Activated naive CD4-positive, alpha-beta T cell treated with anti-CD3 and anti-CD28 coated beads, Interleukin-2, amount 50 U/mL, for 72 hours (primary cell): ENCODE measurements at places on chromosomes 1 and 21.

GRCh38 chr1:65069011-65069565 is 78.9 kb upstream of the AK4 start:
- DNase-seq = no peak

DNA sequence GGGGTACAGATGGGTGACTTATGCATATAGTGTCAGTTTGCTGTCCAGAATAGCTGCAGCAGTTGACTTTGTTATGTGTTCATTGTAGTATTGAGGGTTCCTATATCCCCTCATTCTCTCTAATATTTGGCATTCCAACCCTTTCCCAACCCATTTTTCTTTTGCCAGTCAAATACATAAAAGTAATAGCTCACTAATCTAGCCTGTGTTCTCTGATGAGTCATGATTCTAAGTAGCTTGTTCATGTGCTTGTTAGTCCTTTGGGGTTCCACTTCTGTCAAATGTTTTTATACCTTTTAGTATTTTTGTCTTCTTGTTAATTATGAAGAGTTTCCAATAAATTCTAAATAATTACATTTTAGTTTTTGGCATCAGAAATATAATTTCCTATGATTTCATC is 99.2 kb upstream of the MROH9 start:
- DNase-seq = no peak

DNA sequence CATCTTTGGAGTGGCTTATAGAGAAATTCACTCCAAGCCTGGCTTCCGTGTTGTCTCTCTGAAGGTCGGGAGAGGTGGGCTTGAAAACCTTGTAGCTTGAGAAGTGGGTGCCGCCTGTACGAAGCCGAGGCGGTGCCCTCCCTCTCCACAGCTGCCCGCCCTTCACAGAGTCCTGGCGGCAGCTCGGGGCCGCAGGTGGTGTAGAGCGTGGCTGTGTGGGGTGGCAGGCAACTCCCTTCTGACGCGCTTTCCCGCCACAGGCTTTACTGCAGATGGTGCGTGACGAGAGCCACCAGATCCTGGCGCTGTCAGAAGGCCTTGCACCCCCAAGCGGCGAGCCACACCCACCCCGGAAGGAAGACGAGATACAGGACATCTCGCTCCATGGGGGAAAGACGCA is 33.1 kb upstream of the DIP2A start:
- DNase-seq = no peak

DNA sequence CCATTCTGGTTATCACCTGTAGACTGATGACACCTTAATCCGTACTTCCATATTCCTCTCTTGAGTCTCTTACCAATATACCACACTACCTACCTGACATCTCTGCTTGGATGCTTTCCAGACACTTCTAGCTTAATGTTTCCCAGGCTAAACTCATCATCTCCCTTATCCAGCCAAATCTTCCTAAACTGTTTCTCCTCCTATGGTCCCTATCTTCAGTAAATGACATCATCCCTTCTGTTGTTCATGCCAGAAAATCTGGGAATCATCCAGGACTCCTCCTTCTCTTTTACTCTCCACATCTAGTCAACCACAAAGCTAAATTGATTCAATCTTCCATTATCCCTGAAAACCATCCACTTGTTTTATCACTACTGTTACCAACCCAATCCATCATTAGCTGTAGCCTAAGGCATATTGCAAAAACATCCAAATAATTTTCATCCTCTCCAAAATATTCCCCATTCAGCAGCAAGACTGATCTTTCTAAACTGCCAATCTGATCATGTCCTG is 464.1 kb upstream of the BEND5 start:
- no peak for DNase-seq

- peak; percentile 13 for DNase-seq
Observed at GRCh38 chr1:220487297-220487820, 40.6 kb upstream of the MARK1 start.

- no peak for DNase-seq
Observed at GRCh38 chr1:2925918-2926317, 95.3 kb upstream of the ACTRT2 start.

DNA sequence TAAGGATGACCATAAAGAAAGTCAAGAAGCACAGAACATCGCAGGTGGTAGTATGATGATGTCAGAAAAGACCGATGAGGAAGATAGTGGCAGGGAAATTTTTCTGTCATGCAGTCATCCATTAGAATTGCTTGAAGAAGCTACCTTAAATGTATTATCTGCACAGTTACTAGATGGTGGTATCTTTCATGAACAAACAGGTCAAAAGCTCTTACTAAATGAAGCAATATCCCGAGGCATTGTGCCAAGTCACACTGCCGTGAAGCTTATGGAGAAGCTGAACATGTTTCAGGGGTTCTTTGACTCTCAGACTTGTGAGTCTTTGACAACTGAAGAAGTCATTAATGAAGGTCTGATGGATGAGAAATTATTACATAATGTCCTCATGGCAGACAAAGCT is 128.8 kb downstream of the MACF1 start:
- no peak for DNase-seq

- DNase-seq = no peak
Observed at GRCh38 chr1:55846051-55846450, 630.9 kb upstream of the USP24 start.

DNA sequence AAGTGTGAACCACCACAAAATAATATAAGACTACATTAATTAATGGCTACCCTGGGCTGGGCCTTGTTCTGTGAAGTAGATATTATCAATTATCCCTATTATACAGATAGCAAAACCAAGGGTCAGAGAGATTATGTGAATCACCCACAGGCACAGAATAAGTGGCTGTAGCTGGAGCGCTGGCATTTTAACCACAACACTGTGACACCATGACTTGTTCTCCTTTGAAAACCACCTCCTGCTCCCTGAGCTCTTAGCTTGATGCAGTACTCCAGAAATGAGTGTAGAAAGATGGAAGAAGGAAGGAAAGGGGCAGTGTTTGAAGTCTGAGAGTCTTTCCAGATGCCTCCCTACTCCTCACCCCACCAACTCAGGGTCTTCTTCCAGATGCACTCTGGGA is 29.5 kb upstream of the JUN start:
- DNase-seq = no peak

DNA sequence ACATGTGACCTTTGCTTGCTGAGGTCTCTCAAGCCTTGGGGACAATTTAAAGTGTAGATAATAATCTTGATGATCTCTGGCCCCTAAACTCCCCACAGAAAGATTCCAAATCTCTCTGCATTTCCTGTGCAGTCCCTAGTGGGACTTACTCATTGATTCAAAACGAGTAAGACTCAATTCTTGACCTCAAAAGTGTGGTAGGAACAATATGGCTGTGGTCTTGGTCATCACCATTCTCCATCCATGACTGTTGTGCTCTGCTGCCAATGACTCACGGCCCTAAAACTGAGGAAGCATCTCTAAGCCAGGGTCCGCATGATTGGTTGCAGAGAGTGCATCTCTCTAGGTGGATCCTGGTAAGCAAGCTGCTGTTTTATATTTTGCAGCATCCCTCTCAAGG is 268.0 kb downstream of the PTGER3 start:
- no peak for DNase-seq

GRCh38 chr1:156693848-156694689 is 11.3 kb downstream of the CRABP2 start:
- no peak for DNase-seq

- DNase-seq = no peak
Observed at GRCh38 chr1:117620440-117620839, 14.6 kb downstream of the TENT5C start.

- no peak for DNase-seq
Observed at GRCh38 chr1:84969489-84970250, 27.2 kb downstream of the MCOLN2 start.

- no peak for DNase-seq
Observed at GRCh38 chr1:201732351-201732750, 96.6 kb upstream of the IPO9 start.

GRCh38 chr21:42653231-42654061 is at the start of gene PDE9A:
Gene PDE9A (plus strand): TSS chr21:42653621. CDS start chr21:42653815, 194 bp downstream.
- DNase-seq = no peak

DNA sequence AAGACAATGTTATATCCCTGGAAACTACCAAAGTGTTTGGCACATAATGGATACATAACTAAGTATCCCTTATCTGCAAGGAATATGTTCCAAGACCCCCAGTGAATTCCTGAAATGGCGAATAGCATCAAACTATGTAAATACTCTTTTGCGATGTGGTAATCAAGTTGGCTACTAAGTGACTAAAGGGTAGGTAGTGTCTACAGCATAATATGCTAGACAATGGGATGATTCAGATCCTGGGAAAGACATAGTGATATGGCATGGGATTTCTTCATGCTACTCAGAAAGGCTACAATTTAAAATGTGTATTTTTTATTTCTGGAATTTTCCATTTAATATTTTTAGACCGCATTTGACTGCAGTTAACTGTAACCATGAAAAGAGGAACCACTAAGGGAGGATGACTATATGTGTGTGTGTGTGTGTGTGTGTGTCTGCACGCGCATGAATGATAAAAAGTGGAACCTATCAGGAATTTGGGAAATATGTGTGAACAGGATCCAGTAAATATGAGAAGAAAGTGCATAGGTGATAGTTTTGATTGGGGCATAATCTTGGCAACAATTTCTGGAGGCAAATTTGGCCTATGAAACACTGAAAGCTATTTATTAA is 1899.9 kb downstream of the NCAM2 start:
- no peak for DNase-seq

DNA sequence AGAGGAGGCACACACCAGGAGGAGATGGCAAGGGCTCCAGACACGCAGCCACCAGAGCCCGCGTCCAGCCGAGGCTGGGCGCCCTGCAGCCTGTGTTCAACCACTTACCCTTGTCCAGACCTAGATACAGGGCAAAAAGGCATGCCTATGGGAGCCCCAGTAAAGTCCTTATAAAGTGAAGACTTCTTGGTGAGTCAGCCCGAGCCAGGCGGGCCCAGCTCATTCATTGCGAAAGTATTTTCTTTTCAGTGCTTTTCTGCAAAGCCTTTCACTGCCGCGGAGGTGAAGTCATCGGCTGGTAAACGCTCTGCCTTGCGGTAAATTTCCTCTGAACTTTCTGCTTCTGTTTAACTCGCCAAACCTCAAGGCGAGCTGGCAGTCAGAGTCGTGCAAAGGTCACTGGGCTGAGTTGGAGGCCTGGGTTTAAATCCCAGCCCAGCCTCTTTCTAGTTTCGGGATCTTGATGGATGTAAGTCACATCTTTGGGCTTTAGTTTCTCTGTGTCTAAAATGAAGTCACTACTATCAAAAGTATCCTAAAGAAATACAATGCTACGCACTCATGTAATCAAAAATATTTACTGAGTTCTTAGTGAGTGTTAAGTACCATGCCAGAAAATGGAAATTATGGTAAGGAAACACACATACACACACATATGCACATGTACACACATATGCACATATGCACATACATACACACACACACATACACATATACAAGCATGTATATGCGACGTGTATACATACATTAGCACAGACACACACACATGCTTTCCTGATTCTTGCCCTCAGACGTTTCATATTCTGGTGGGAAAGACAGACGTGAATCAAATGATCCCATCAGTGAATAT is 54.7 kb upstream of the IFFO2 start:
- DNase-seq = peak; percentile 90

GRCh38 chr1:46691997-46692790 is 20.5 kb downstream of the TEX38 start:
- DNase-seq = no peak

- DNase-seq = no peak
Observed at GRCh38 chr1:29758781-29759499, 522.6 kb downstream of the PTPRU start.

DNA sequence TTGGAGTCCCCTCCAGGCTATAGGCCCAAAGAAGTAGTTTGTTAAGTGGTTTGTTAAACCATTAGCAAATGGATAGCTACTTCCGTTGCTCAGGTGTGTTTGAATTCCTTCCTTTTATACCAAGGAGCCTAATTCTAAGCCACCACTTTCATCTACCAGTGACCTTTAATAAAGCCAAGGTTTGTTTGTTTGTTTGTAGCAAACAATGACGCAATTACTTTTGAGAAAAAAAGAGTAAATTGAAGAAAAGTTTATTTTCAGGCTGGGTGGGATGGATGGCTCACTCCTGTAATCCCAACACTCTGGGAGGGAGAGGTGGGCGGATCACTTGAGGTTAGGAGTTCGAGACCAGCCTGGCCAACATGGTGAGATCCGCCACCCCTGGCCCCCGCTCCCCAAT is 30.8 kb upstream of the RD3 start:
- no peak for DNase-seq

DNA sequence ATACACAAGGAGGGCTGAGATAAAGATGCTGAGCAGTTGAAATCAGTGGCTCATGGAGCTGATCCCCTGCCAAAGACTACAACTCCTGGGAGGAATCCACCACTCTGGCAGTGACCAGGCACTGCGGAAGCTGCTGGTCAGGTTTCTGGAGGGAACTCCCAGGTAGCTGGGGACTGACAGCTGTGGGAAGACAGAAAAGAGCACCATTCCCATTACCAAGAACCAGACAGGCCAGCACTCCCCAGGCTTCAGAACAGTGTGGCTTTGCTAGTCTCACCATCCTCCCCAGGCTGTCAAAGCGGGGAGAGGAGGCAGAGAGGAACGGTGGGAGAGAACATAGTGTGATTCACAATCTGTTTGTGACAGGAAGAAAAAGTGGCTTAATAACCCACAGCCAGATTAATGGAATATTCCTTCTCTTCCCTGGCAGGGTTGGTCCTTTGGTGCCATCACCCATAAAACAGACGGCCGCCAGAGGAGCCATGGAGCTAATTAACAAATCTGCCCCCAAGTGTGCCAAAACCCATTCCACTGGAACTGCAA is 92.1 kb downstream of the MAB21L3 start:
- no peak for DNase-seq

- no peak for DNase-seq
Observed at GRCh38 chr1:193654951-193655735, 468.7 kb upstream of the B3GALT2 start.

DNA sequence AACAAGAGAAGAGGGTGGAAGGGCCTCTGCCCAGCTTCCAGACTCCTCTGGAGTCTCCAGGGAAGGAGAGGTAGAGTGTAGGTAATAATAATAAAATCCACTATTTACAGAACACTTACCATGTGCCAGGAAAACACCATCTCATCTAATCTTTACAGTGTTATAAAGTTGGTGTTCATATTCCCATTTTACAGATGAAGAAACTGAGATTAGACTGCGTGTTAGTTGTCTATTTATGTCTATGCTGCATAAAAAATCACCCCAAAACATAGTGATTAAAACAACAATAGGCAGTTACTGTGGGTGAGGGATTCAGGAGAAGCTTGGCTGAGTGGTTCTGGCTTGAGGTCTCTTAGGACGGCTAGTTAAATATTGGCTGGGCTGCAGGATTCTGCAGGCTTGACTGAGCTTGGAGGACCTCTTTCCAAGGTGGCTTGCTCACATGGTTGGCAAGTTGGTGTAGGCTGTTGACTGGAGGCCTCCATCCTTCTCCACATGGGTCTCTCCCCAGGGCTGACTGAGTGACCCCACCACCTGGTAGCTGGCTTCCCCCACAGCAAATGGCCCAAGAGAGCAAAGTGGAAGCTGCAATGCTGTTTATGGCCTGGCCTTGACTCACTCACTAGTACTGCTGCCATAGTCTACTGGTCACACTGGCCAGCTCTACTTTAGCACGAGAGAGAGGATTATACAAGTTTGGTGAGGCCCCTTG is 6.5 kb upstream of the ALX3 start:
- no peak for DNase-seq

DNA sequence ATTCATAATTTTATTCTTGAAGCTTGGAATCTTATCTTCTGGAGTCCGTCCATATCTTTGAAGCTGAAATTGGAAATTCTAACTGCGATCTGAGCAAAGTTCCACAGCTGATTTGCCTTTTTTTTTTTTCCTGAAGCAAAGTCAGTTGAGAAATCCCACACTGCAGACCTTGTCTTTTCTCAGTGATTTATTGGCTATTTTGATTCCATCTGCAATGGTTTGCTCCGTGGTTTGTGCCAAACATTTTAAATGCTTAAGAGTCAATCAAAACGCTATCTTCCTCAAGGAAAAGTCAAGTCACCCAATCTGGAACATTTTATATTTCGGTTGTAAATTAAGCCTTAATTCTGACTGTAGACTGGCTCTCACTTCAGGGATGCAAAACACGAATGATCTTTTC is 88.2 kb upstream of the GRIK1 start:
- no peak for DNase-seq
